Activated CD4-positive, alpha-beta T cell treated with anti-CD3 and anti-CD28 coated beads for 24 hours (primary cell): ENCODE measurements at places on chromosomes 2 and 18.

- DNase-seq: no peak
Measured at GRCh38 chr18:2961821-2962220, 51.1 kb downstream of the LPIN2 start.

DNA sequence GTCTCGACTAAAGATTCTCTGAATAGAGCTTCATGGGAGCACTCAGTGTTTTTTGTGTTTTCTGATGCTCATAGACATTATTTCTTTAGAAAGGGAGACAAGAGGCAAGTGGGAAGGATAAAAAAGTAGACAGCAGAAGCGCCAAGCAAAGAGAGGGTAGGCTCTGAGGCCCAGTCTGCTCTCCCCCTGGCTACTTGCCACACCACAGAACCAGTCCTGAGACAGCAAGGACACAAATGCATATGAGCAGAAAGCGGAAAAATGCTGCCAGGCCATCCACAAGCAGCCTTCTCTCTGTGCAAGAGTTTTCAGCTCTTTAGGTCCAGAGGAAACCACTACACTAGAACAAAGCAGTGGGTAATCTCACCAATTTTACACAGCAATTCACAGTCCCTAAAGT, 285.4 kb downstream of the ZNF521 start:
- no peak for DNase-seq

- DNase-seq: no peak
Measured at GRCh38 chr2:175111200-175111657, 56.8 kb downstream of the ATF2 start.

DNA sequence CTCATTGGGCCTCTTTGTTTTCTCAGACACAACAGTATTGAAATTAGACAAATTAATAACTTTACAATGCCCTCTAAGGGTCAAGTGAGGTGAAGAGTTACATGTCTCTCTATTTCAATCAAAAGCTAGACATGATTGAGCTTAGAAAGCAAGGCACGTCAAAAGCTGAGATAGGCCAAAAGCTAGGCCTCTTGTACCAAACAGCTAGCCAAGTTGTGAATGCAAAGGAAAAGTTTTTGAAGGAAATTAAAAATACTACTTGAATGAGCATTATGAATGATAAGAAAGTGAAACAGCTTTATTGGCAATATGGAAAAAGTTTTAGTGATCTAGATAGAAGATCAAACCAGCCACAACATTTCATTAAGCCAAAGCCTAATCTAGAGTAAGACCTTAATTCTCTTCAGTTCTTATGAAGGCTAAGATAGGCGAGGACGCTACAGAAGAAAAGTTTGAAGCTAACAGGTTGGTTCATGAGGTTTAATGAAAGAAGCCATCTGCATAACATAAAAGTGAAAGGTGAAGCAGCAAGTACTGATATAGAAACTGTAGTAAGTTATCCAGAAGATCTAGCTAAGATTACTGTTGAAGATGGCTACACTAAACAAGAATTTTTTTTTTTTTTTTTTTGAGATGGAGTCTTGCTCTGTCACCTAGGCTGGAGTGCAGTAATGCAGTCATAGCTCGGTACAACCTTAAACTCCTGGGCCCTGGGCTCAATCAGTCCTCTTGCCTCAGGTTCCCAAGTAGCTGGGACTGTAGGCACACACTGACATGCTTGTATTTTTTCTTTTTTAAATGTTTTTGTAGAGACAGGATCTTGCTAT, 65.5 kb downstream of the FAM117B start:
- no peak for DNase-seq

GRCh38 chr18:36187193-36187825, at the start of gene MOCOS:
Gene MOCOS (plus strand): TSS chr18:36187497. CDS start chr18:36187540, 43 bp downstream.
- peak; percentile 40 for DNase-seq

- DNase-seq: no peak
Measured at GRCh38 chr2:187165936-187166610, 282.0 kb downstream of the CALCRL start.

- no peak for DNase-seq
Measured at GRCh38 chr2:188319838-188320237, 28.2 kb downstream of the GULP1 start.

GRCh38 chr18:45802814-45803492, 22.5 kb upstream of the SIGLEC15 start:
- DNase-seq: no peak

DNA sequence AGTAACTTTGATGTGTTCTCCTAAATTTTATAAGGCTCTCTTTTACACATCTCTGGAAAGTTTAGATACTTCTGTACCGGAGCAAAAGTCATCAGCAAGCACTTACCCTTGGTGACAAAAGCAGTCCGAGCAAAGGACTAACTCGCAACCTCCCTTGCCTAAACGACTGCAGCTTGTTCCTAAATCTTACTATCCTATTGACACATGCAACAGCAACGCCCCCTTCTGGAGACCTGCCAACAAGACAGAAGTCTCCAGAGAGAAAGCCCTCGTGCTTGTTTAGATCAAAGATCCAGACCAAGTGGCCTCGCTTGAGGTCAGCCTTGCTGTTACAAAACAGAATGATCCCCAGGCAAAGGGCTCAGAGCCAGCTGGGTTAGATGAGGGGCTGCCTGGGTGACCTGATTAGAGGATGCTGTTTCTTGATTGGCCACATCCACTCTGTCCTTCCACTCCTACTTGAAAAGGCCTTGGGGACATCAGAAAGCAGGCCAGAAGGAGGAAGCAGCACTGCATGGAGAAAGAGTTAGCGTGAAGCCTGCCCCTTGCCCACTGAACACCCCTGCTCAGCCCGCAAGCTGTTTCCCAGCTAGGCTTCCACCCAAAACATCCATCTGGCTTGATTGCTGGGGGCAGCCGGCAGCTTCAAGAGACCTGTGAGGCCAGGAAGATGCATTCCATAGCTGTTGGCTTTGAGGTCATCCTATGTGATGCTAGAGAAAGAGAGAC, 94.3 kb downstream of the HNRNPLL start:
- DNase-seq: peak; percentile 81

DNA sequence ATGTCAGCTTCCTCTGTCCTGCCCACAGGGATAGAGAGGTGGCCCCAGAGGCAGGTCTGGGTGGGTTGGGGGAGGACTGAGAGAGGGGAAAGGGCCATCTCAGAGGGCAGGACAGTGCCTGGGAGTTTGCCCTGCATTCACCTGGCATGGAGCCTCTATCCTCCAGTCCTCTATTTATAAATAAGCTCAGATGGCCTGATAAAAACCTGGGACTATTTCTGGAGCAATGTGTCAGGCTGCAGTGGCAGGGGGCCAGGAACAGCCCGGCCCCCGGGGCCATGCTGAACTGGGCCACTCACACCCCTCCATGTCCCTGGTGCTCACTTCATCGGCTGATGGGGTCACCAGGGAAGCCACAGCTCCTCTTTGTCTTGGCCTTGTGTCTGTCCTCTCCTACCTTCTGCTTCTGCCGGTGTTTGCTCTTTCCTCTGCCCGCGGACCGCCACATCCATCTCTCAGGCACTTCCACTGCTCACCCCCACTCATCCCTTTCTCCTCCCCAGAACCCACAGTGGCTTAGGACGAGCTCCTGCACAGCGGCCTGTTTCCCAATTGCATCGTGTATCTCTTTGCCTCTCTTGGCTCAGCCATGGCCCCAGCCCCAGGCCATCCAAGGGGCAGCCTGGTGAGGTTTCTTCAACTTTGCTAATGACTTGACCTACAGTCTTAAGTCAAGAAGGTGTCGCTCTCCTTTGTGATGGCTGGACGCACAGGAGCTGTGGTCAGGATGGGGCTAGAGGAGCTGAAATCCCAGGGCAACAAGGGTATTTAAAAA, 38.8 kb downstream of the SCTR start:
- DNase-seq: no peak

GRCh38 chr2:66515743-66516142, 80.8 kb downstream of the MEIS1 start:
- DNase-seq: no peak

- no peak for DNase-seq
Measured at GRCh38 chr18:37452015-37452414, 113.6 kb downstream of the CELF4 start.

DNA sequence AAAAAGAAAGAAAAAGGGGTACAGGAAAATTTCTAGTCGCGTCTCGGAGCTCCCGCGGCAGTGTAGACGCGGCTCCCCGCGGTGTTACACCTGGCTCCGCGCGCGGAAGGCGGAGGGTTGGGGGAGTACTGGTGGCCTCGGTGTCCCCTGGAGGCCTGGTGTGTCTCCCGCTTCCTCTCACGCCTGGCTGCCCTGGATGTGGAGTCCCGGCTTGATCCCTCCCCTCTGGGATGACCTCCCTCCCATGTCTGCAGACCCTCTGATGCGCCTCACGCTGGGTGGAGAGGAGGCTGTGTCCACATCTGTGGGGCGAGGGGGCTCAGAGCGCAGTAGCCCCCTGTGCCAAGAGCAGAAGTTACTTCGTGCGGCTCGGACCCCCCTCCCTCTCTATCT, 1.2 kb downstream of the KIF5C start:
- DNase-seq: no peak

GRCh38 chr2:24107-24506, 22.2 kb downstream of the FAM110C start:
- DNase-seq: no peak

GRCh38 chr2:11968521-11968920, 222.1 kb downstream of the LPIN1 start:
- no peak for DNase-seq

GRCh38 chr18:36153771-36154170, 24.1 kb downstream of the ELP2 start:
- DNase-seq: no peak

GRCh38 chr18:36580874-36581750, 247.7 kb downstream of the TPGS2 start:
- DNase-seq: no peak

GRCh38 chr2:11904029-11904428, 157.6 kb downstream of the LPIN1 start:
- no peak for DNase-seq

GRCh38 chr2:239973386-239973785, 51.8 kb downstream of the NDUFA10 start:
- DNase-seq: no peak

DNA sequence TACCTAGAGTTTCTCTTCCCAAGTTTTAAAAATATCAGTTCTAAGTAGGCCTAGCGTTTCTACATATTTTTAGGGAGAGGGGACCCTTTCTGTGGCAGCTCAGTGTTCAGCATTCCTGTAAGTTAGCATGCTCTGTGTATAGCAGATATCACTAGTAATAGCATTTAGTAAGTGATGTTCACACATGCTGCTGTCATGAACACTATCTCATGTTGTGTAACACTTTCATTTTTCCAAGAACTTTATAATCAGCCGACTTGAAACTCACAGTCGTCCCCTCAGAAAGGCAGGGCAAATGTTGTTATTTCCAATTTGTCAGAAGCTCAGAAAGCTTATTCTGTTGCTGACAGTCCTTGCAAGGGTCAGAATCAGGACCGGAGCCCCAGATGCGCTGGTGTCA, 267.7 kb downstream of the ALPK2 start:
- DNase-seq: no peak

DNA sequence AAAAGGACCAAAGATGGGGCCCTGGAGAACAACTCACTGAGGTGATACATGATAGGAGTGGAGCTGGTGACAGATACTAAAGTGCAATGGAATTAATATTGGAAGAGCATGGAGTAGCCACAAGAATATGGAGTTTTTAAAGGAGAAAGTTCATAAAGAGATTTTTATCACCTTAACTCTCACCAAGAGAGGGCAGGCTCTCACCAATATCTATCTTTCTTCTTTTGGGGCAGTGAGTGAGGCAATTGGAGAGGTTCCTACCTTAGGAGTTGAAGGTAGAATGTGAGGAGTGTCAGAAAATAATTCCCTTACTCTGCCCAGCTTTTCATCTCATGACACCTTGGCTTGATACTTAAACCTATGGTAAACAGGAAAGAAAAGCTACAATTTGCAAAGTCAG, 233.7 kb upstream of the CWC22 start:
- no peak for DNase-seq

DNA sequence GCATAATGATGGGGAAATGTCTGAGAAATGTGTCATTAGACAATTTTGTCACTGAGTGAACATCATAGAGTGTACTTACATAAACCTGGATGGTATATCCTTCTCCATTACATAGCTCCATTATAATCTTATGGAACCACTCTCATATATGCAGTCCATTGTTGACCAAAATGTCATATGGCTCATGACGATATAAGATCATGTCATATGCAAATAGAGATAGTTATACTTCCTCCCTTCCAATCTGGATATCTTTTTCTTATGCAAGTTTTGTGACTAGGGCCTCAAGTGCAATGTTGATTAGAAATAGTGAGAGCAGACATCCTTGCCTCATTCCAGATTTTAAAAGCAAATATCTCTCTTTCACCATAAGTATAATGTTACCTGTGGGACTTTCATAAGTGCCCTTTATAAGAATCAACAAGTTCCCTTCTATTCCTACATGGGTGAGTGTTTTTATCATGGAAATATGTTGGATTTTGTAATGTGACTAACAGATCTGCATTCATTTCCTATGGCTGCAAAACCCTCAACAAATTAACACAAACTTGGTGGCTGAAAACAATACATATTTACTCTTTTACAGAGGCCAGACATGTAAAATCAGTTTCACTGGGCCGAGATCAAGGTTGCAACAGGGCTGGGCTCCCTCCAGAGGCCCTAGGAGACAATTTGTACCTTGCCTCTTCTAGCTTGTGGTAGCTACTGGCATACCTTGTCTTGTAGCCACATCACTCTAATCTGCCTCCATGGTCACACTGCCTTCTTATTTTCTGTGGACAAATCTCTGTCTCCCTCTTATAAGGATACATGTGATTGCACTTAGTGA, 21.6 kb upstream of the SULT1C4 start:
- DNase-seq: no peak

DNA sequence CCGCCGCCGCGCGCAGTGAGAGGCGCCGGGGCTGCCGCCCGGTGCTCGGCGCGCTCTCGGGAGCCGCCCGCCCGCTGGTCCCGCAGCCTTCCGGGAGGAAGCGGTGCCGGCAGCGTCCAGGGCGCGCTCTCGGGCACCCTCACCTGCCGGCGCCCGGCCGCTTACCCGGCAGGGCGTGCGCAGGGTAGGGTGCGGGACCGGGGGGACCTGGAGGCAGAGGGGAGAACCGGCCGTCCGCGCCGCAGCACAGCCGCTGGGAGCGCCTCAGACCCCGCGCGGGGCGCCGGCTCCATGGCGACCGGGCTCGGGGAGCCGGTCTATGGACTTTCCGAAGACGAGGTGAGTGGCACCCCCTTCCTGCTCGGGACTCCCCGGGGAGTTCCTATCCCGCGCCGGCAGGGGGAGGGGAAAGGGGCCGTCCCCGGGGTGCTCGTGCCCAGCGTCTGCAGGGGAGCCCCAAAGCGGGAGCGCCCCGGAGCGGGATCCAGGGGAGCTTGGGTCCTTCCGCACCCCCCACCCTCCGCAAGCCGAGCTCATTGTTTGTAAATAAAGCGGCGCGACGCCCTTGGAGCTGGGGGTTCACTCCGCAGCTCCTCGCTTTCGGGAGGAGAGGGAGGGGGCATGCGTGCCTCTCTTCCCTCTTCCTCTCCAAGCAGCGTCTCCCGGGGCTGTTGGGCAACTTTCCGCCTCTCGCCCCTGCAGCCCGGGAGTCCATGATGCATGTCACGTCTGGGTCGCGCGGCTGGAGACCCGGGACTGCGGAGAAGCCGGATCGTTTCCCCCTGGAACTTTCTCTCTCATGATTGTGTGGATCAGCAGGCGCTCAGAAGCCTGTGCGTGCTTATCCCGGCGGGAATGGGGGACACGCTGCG, 580 bp downstream of the NEDD4L start:
- peak; percentile 16 for DNase-seq

GRCh38 chr18:10057894-10058791, 144.3 kb downstream of the VAPA start:
- no peak for DNase-seq

- no peak for DNase-seq
Measured at GRCh38 chr2:207395535-207396251, 134.1 kb upstream of the CREB1 start.

- DNase-seq: no peak
Measured at GRCh38 chr2:143732871-143733270, 603.7 kb downstream of the ARHGAP15 start.

- no peak for DNase-seq
Measured at GRCh38 chr2:104901037-104901881, 47.3 kb downstream of the POU3F3 start.
